ENCODE measurements at places on chromosomes 5 and 9.

DNA sequence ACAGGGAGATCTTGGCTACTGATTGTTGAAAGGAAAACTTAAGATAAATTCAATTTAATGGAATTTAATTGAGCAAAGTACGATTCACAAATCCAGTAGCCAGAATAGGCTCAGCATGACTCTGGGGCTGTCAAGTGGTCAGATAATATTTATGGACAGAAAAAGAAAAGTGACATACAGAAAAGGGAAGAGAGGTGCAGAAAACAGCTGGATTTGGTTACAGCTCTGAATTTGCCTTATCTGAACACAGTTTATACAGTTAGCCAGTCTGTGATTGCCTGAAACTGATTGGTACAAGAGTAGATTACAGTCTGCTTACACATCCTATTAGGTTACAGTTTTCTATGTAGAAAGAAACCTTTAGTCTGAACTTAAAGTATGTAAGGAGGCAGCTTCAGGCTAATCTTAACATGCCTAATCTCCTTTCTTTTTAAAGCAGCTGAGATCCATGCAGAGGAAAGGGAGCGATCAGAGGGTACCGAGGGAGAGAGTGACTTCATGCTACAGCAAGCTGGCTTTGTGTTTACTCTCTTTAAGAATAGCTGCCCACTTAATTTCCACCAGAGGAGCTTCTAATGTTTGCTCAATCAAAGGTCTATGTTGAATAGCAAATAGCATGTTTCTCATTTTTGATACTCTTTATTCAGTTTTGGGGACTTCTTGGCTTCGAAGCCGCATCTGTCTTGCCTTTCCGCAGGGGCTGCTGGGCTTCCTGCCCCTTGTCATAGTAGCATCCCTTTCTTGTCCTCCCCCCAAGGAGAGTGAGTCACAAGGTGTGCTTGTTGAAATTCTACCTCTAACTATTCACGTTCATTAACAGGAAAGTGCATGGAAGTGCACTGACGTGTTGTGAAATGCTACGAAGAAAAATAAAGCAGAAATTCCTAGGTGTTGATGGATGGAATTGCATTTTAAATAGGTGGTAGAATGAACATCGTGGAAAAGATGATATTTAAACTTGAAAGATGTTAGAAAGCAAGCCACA lies 761.2 kb downstream of the TAF11L14 start:
- DNase-seq: no peak

GRCh38 chr5:131521252-131521651 lies 113.8 kb downstream of the RAPGEF6 start:
- no peak for DNase-seq

- DNase-seq: no peak
These were observed 97.1 kb downstream of the DTWD2 start for GRCh38 chr5:118891252-118891651.

DNA sequence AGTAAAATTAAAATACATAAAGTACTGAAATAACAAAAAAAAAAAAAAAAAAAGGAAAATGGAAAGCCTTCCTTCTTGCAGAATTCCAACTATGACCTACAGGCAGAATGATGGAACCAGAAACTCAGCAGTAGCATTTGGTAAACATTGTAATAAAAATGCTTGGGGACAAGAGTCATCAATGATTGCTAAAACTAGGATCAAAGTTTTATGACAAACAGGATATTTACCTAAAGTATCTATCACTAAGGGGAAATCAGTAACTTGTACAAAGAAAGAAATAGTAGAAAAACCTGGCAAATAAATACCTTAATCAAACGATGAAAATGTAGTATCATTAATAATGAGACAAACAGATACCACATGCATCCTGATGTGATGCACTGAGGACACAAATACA lies 17.5 kb downstream of the ERMP1 start:
- DNase-seq: no peak

- no peak for DNase-seq
These were observed 628.1 kb upstream of the TYRP1 start for GRCh38 chr9:12065050-12065449.

DNA sequence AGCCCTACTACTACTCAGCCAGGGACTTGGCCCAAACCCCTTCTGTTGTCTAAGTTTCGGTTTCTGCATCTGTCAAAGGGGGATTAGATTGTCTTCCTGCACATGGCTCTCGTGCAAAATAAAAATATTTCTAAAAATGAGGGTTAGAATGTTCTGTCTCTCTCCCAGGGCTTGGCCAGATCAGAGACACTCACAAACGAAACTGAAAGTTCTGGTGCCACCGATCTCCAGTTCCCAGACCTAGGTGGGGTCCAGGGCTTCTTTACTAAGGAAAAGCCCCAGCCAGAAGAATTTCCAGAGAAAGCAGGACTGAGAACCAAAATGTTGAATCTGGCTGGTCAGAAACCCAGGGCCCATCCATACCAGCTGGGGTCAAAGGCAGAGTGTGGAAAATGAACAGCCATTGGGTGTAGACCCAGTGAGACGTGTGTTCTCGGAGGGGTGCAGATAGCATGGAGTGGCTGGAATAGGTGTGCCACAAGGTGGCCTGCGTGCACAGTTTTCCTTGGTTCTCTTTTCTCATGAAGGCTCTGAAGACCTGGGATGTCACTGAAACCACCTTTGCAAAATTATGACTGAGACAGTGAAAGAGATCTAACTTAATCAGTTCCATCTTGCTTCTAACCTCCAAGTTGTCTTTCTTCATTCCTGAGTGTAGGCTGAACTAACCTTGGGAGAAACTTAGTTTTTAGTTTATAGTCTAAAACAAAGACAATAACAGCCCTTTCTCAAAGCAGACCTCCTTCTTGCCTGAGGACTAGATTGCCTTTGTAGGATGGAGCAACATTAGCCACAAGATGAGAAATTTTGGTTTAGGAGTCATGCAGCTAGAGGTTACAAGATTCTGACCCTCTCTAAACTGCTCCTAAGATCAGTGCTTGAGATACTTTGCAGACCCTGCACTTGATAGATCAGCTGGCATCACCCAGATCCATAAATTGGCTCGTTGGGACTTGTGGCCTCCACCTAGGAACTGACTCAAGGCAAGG lies 2.3 kb upstream of the SLC23A1 start:
- peak; percentile 27 for DNase-seq

DNA sequence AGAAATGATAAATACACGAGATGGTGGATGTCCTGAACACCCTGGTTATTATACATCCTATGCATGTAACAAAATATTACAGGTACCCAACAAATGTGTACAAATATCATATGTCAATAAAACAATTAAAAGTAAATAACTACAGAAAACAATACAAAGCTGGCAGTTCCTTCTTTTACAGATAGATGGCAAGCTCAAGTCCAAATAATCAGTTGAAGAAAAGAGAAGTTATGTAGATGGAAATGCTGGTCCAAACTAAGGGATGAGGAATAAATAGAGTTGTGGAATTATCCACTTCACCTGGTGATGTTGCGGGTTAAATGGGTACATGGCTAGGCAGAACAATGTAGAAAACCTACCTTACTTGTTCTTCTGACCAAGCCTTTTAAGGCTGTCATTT lies 79.4 kb downstream of the PALM2AKAP2 start:
- DNase-seq: peak; percentile 36

DNA sequence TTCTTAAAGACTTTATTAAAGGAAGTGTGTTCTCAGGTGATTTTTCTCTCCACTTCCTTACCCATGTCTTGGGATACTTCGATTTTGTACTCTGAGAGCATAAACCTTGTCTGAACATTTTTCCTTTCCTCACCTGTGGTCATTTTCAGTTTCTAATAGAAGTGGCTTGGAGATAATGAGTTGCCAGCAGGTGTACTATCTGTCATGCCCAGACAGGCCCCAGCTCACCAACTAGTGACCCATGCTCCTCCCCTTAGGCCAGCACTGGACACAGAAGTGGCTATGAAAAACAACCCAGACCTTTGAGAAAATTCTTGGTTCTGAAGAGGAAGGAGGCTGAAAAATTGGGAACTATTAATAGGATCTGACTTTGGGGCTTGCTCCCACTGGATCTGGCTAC lies 49.2 kb upstream of the SMIM32 start:
- no peak for DNase-seq

DNA sequence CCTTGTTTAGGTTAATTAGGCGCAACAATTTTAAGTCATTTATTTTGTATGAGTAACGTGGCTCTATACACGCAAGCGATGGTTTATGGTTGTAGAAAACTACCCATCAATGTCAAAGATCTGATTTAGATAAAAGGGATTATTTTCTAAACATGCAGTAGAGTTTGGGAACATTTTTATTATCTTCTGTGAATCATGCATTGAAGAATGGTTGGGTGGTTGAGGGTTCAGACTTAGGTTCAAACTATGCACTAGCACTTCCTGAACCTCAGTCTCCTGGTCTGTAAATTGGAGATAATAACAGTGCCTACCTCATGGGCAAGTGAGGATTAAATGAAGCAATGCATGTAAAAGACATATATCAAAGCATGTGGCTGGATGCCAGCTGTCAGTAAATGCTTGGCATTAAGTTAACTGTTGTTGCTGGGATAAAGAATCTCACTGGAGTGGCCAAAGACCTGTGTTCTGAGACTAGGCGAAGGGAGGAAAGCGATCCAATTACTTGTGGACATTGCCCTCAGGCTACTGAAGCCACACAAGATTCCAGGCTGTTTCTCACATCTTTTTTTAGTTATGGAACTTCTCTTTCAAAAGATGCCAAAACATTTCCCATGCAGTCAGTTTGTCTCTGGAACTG lies 1.1 kb upstream of the OTULINL start:
- DNase-seq: no peak
